ENCODE measurements at places on chromosomes 7 and 10.

GRCh38 chr7:47714669-47715607, 133.0 kb upstream of the TNS3 start:
- no peak for DNase-seq

GRCh38 chr10:77909749-77910375, 16.7 kb downstream of the DLG5 start:
- no peak for DNase-seq

- no peak for DNase-seq
Measured at GRCh38 chr10:15745751-15746150, 26.0 kb upstream of the ITGA8 start.

- no peak for DNase-seq
Measured at GRCh38 chr7:129793506-129794310, 159.1 kb downstream of the UBE2H start.

- DNase-seq, result no peak
Measured at GRCh38 chr10:97812696-97813095, 36.9 kb upstream of the GOLGA7B start.

- DNase-seq, result no peak
Measured at GRCh38 chr7:93632371-93632770, 57.8 kb upstream of the CALCR start.

DNA sequence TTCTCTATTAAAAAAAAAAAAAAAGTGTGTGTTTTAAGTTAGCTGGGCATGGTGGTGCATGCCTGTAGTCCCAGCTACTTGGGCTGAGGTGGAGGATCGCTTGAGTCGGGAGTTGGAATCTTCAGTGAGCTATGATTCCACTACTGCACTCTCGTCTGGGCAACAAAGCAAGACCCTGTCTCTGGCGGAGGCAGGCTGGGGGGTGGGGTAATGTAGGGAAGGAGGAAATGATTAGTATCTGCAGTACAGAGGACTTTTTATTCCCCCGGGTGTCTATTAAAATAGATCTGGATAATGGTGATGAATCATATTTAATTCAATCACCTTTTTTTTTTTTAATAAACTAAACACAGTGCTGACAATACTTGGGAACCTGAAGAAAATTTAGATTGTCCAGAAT, 6.5 kb downstream of the CBX3 start:
- no peak for DNase-seq

DNA sequence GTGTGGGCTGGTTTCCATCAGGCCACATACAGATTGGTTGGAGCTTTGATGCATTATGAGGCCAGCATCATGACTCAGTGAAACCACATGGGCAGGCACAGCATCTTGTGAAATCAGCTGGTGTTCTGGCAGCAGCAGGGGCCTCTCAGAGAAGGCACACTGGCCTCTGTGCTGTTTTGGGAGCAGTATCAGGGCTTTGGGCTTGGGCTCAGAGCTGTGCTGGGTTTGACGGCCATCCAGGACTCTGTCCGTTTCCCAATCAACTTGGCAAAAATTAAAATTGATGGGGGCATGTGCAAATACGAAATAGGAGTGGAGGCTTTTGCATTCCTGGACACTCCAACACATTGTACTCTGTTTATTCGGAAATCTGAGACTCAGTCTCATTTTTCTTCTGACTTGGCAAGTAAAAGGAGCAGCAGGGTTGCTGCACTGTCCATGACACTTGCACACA, 190.9 kb downstream of the BMPER start:
- DNase-seq, result no peak

DNA sequence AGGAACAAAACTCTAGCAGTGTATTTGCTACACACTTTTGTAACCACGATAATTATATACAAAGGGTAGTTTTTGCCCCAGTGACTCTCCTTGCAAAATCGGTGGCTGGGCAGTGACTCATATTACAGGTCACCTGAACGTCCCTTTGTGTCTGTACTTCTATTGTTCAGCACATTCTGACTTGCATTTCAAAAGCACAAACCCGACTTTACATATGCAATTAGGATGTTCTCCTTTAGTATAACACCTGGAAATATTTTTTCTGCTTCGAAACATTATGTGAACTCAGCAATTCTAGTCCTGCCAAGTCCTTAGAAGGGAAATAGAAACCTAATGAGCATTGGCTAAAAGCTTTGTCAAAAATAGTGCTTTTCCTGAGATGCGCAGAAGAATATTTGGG, 6.0 kb downstream of the PRR15 start:
- no peak for DNase-seq

DNA sequence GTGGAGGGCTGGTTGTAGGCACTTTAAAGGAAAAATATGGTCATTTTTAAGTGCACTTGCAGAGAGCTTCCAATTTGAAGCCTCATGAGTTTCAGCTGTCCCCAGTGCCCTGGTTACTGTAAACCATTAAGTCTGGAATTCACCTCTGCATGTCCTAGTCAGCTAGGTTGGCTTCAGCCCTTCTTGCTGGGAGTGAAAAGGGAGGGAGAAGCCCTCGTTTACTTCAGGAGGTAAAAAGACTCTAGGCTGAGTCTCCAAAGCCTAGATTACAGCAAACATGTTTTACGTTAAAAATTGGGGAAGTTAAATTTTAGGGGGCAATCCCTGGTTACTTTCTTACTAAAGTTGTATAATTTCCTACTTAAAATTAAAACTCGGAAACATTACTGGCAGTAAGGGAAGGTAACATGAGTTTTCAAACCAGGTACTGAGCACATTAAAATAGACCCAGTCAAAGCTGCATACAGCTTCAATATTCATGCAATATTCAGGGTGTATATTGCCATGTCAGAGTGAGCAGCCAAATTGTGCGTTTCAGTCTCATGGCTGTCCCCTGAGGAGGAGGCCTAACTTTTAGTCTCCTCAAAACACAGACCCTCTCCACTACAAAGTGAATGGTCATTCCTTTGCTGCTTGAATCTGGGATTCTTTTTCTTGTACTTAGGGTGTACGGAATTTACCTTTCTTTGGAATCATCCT, 156.7 kb downstream of the PRKG1 start:
- DNase-seq, result no peak

DNA sequence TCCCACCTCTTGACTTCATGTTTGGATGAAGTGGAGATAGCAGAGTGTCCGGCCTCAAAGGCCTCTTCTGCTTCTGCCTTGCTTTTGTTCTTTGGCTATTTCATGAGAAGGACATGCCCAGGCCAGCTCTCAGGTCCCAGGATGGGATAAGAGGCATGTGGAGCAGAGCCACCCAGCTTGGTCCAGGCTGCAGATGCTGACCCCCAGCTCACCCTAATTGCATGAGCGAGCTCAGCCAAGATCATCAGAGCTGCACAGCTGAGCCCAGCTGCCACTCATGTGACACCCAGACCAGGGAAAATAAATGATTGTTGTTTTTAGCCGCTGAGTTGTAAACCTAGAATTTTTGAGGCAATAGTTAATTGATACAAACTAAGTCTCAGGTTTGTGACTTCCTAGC, 230.0 kb downstream of the PHF14 start:
- no peak for DNase-seq

DNA sequence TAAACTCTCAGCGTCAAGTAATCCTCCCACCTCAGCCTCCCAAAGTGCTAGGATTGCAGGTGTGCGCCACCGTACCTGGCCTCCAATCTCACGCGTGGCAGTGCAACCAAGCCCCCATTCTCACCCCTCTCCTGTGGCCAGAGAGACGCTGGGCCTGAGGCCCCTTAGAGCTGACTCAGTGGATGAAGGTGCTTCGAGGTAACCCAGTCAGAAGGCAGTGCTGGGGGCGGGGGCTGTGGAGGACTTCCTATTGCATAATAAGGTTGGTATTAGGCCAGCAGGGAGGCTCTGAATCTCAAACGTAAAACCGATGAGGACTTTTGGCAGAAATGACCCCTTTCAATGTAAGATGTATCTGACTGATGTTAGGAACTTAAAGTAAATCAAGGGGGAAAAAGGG, 229.3 kb downstream of the USP6NL start:
- no peak for DNase-seq

DNA sequence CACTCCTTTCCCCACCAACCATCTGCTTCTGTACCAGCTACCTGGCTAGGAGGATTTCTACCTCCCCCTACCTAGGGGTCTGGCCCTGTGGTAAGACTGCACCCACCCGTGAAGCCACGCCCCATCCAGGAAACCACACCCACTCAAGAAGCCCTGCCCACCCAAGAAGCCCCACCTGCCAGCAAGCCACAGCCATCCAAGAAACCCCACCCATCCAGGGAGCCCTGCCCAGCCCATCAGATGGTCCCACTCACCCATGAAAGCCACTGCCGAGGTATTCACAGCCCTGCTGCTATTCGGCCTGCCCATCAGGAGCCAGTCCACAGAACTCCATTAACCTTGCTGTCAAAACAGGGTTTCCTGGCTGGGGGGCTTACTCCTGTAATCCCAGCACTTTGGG, 15.6 kb upstream of the MUC3A start:
- no peak for DNase-seq

- no peak for DNase-seq
Measured at GRCh38 chr7:156014808-156015207, 202.5 kb upstream of the SHH start.

GRCh38 chr10:10630281-10630680, 387.4 kb upstream of the CELF2 start:
- DNase-seq, result no peak

- DNase-seq, result no peak
Measured at GRCh38 chr10:18005781-18006456, 54.2 kb downstream of the SLC39A12 start.

GRCh38 chr10:96344178-96344577, 14.6 kb downstream of the OPALIN start:
- DNase-seq, result no peak

- DNase-seq, result no peak
Measured at GRCh38 chr10:10596256-10596655, 421.4 kb upstream of the CELF2 start.

DNA sequence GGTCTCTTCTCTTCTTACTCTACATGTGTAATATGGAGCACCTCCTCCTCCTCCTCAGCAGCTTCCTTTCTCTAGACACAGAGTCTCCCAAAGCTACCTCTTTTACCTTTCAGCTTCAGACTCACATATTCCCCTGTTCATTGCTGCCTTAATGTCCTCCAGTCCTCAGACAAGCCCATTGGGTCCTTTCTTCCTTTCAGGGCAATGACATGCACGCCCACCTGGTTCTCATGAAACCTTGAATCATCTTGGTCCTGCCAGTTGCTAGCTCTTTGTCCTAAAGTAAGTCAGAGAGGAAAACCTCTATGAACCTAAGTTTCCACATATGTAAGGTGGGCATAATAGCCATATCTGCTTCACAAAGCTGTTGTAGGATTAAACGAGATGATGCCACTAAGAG, 227.0 kb downstream of the RPS24 start:
- DNase-seq, result no peak

GRCh38 chr7:124856299-124856888, 73.2 kb downstream of the POT1 start:
- DNase-seq, result no peak

GRCh38 chr7:151707757-151708156, 169.2 kb downstream of the PRKAG2 start:
- DNase-seq, result no peak

DNA sequence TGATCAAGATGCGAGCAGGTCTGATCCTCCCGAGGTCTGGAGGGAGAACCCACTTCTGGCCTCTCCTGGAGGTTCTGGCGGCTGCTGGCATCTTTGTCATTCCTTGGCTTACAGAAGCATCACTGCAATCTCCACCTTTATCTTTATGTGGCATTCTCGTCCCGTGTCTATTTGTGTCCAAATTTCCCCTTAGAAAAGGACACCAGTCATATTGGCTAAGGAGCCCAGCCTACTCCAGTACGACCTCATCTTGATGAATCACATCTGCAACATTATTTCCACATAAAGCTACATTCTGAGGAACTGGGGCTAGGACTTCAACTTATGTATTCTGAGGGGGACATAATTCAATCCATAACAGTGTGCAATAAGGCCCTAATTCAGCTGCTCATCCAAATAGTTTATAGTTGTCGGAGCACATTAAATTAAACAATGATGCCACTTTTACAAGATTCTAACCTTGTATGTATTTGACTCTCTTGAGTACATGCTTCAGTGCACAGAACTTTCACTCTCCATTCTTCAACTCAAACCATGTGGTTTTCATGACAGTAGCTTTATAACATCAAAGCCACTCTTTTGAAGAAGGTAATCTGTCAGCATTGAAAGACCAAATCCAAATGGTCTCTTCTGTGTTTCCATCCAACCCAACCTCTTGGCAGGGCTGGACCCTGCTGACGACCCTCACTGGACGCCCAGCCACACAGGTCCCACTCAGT, 86.2 kb upstream of the DDC start:
- DNase-seq, result no peak

GRCh38 chr10:69901022-69901421, 99.3 kb downstream of the COL13A1 start:
- peak; percentile 24 for DNase-seq

DNA sequence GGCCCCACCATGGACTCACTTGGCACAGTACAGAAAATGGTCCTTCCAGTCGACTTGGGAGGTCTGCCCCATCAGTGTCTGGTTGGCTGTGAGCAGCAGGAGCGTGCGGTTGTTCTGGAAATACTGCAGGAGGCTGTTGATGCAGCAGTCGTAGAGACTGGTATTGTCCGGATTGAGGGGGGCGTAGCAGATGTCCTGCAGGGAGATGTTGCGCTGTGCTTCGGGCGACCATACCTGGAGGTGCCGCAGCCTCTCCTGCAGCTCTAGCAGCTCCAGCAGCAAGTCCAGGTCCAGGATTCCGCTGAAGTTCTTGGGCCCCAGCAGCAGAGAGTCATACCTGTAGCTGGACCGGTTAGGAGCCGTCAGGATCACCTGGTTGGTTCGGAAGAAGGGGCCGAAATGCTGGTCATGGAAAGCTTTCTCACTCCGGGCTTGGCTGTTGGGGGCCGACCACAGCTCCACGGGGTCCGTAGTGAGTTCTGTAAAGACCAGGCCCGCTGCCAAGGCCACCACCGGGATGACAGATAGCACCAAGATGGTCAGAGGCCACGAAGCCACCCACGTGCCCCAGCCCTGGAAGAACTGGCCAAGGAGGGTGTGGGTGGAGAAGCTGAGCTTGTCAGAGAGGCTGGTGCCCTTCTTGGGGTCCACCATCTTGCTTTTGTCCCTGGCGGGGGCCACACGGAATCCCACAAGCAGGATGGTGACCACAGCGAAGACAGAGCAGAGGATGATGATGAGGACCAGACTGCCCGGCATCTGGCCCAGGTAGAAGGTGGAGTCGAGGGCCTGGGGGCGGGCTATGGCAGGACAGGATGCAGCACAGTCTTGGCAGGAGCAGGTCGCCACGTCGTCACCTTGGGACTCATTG, 2.1 kb downstream of the NPC1L1 start:
- no peak for DNase-seq

GRCh38 chr7:29801929-29802328, 4.4 kb upstream of the WIPF3 start:
- DNase-seq, result no peak

DNA sequence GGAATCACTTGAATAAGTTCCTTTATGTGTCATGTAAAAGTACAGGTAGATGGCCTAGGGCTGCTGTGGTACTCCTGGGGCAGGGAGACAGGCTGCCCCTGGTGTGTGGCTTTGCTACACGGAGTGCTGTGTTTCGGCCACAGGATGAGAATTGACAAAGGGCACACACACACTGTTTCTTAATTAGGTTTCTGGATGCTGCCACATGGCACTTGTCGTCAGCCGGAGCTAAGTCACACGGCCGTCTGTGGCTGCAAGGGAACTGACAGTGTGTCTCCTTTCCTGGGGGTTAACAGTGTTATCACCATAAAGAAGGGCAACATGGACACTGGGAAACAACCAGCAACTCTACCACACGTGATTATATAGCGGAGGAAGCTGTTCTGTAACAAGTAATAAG, 55.7 kb upstream of the CREB5 start:
- no peak for DNase-seq

- DNase-seq, result peak; percentile 15
Measured at GRCh38 chr7:123797673-123798531, 47.1 kb upstream of the HYAL4 start.

GRCh38 chr10:82653244-82654155, 778.5 kb downstream of the NRG3 start:
- no peak for DNase-seq

Data from NCI-H187 treated with DMSO at 0.1 percent for 48 hours (cell line).